ENCODE measurements at places on chromosomes 7 and 10.

DNA sequence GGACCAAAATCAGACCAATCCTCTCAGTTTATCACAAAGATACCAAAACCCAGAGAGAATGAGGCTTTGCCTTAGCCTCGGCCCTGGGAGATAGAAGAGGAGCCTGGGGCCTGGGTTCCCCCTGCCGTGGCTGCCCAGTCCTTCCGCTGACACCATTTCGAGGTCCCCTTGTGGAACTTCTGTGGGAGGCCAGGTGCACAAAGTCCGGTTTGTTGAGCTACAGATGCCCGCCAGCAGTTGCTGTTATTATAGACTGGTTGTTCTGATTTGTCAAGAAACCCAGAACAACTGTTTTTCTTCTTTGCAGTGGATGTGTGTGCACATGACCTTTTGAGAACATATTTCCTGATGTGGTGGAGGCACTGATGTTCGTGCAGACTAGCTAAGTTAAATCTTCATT lies 47.6 kb downstream of the CUX1 start:
- no peak for DNase-seq

GRCh38 chr7:84191842-84192241 lies 2.7 kb downstream of the SEMA3A start:
- DNase-seq = no peak

GRCh38 chr7:92723943-92724342 lies 112.4 kb downstream of the CDK6 start:
- DNase-seq = no peak

GRCh38 chr10:12503311-12503710 lies 154.0 kb downstream of the CAMK1D start:
- no peak for DNase-seq

GRCh38 chr10:48445932-48446331 lies 139.5 kb downstream of the MAPK8 start:
- DNase-seq = no peak

DNA sequence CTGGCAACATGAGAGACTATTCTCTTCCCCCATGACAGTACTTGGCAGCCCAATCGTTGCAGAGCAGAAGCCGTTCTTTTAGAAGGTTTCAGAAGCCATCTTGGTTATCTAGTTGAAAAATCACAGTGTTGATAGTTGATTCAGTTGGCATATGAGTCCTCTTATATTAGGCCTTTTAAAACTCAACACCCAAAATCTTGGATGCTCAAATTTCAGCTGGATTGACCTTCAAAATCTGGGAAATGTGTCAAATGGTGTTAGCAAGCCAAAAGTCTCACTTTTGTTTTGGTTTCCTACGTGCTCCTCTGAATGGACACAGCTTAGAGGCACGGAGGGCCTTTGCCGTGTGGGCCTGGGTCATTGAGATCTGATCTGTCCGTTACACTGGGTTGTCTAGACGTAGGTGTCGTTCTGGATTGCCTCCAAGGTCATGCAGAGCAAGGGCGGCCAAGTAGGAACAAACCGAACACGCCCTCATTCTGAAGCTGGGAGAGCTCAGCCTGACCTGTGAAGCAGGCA lies 59.3 kb upstream of the BMPER start:
- no peak for DNase-seq

Measured in NCI-H2029 (cell line).